Stimulated activated CD8-positive, alpha-beta memory T cell treated with anti-CD3 and anti-CD28 coated beads, Interleukin-4, amount 100 ng/mL, for 1 hour (primary cell): ENCODE measurements at places on chromosomes 1 and 21.

- no peak for DNase-seq
Observed at GRCh38 chr21:42580793-42581321, 67.2 kb downstream of the SLC37A1 start.

DNA sequence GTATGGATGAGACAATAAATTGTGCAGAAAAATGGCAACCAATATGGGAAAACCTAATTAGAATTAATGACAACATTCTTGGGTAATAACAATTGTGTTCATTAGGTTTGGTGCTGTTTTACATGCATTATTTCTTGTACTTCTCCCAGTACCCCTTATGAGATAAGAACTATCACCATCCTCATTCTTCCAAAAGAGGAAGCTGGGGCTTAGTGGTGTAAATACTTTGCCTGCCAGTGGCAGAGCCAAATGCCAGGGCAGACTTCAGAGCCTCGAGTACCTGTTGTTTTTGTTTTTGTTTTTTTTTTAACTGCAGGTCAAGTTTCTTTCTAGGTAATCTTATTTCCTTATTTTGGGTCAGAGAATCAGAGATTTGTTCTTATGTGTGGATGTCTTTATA, 206.4 kb downstream of the RHOU start:
- DNase-seq: no peak

DNA sequence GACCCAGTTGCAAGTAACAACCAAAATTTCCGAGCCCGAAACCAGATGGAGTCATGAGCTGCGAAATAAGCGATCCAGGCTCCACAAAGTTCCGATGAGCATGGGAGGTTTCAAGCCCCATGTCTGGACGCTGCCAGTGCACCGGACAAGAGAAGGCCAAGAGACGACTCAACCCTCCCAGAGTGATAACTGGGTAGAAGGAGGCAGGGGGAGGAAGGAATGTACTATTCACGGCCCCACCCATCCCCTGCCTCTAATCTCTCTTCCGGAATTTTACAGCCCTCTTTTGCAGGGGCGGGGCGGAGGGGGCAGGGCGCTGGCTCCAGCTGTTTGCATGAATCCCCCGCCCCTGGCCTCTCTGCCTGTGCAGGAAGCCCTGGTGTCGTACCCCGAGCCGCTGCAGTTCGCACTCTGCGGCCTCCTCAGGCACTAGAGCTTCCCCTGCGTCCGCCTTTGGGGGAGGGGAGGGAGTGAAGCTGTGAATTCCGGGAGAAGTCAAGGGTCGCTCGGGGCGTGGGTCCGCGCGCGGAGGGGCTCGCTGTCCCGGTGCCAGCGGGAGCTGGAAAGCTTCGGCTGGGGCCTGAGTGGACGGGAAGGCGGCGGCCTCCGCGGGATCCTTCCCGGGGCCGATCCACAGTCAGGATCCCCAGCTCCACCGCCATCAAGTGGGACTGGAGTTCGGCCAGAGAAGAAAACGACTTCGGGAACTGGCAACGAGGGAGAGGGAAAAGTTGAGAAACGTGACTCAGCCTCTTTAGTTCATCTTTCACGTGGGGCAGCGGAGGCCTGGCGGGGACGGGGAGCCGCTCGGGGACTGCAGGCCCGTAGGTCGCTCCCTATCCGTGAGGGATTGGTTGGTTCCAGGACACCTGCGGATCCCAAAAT, 6.3 kb upstream of the PTP4A2 start:
- peak; percentile 41 for DNase-seq

DNA sequence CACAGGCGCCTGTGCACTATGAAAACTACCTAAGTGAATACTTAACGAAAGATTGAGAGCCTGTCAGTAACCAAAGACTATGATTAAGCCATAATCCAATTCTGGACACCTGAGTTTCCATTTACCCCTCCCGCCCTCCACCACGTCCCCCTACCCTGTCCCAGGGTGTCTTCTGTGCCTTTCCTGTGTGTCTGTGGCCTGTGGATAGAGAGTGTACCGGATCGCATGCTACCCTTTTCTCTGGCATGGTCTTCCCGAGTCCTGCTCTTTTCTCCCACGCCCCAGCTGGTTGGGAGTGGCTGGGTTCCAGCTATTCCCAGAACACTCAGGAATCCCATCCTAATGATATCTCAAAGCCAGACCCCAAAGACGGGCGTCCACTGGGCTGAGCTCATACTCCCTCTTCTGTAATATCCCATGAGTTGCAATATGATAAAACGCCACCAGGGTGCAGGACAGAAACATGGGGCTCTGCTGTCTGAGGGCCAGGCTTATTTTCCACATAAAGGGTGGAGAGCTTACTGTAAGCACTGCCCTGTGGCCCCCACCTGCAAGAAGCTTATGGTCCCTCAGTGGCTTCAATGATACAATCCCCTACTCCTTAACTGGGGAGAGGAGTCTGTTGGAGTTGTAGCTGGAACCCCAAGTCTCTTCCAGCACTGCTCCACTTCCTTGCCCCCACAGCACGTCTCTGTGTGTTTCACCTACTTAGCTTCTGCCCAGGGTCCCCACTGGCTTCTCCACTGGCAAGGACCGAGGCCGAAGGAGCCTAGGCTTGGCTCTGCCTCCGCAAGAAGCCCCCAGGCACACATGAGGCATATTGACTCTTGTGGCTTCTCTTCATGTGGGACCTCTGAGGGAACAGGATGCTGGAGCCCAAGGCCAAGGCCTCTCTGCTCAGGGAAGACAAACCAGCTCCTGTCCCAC, 17.6 kb upstream of the ALX3 start:
- no peak for DNase-seq

DNA sequence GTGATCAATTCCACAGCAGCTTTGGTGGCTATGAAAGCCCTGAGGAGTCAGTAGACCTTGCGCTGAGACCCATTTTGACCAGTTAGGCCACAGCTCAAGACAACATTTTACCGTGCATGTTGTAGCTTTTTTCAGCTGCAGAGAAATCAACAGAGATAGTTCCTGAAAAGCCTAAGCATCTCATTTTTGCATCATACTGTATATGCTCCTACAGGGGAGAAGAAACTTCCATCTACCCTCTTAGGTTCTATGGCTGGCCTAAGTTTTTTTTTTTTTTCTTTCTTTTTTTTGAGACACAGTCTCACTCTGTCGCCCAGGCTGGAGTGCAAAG, 24.8 kb upstream of the EYA3 start:
- no peak for DNase-seq

DNA sequence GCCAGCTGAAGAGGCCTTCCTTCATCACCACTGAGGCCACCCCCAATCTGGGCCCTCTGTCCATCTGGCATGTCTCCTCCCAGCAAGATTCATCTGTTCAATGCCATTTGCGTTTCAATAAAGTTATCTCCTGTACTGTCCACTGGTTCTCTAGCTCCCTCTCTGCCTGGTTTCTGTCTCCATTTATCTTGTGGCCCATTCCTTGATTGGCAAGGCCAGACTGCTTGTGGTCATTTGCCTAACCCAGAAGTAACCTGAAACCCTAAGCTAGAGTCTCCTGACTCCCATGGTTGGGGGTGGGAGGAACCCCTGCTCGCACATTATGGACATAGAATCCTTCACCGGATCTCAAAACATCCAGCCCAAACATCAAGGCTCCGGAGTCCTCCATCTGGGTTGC, 2.1 kb upstream of the IPO9 start:
- DNase-seq: no peak

DNA sequence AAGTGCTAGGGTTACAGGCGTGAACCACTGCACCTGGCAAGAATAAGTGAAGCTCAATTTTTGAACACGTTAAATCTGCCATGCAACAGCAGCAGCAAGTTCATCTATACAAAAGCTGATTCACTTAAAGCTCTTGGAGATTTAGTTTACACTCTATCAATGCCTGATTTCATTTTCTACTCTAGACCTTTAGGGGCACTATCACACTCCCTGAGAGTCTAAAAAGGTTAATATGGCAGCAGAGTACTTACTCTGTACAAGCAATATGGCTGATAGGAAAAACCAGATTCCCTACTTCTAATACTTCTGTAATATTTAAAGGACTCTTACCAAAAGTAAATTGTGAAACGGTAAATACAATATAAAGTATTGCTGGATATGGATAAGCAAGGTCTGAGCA, 4.8 kb downstream of the RBM34 start:
- DNase-seq: no peak

DNA sequence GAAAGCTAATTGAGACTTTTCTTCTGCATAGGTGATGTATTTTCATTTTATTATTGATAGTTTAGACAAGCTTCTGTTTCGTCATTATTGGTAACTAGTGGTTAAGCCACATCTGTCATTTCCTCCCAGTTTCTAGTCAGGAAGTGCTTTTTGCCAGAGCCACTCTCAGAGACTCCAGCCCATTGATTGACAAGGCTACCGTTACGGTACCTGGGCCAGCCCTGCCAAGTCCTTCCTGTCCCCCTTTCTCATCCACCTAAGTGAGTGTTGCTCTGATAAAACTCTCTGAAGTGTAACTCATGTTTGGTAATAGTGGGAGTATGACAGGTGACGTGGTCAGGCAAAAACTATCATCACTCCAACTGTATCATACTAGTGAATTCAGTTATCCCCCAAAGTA, 29.6 kb upstream of the AGL start:
- no peak for DNase-seq

GRCh38 chr21:46607636-46608035, 2.8 kb upstream of the S100B start:
- DNase-seq: no peak

GRCh38 chr1:220922951-220923350, 43.7 kb downstream of the HLX start:
- no peak for DNase-seq

DNA sequence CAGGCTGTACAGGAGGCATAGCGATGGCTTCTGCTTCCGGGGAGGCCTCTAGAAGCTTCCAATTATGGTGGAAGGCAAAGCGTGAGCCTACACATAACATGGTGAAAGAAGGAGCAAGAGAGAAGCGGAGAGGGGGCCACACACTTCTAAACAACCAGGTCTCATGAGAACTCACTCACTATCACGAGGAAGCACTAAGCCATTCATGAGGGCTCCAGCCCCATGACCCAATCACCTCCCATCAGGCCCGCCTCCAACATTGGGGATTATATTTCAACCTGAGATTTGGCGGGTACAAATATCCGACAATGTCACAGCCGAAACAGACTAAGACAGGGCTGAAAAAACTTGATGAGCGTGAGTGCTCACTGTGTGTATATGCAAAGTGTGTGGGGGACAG, 89.3 kb upstream of the CNIH3 start:
- no peak for DNase-seq

- DNase-seq: no peak
Observed at GRCh38 chr1:12593621-12594066, 24.4 kb downstream of the DHRS3 start.

- no peak for DNase-seq
Observed at GRCh38 chr1:203477748-203478147, 2.1 kb downstream of the PRELP start.

- no peak for DNase-seq
Observed at GRCh38 chr1:19563324-19564097, 78.2 kb upstream of the CAPZB start.

GRCh38 chr1:117819301-117819700, 110.1 kb downstream of the GDAP2 start:
- DNase-seq: no peak

- no peak for DNase-seq
Observed at GRCh38 chr1:117501281-117501680, 104.6 kb upstream of the TENT5C start.

DNA sequence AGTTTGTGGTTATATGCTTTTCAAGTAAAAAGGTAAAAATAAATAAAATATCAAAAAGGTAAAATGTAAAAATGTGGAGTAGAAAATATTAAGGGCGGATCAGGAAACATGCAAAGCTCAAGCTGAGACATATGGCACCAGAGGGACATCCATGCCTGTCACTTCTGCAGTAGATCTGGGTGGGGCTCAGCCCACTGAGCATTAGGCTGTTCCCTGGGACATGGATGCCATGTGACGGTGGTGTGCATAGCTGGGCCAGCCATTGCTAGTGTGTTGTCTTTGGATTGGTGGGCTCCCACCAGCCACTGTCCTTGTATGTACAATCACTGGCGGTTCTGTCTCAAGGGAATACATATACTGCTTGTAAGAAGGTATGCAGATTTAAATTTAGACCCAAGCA, 3.0 kb downstream of the TTC13 start:
- DNase-seq: no peak

GRCh38 chr1:168112673-168113305, 23.9 kb downstream of the GPR161 start:
- no peak for DNase-seq

DNA sequence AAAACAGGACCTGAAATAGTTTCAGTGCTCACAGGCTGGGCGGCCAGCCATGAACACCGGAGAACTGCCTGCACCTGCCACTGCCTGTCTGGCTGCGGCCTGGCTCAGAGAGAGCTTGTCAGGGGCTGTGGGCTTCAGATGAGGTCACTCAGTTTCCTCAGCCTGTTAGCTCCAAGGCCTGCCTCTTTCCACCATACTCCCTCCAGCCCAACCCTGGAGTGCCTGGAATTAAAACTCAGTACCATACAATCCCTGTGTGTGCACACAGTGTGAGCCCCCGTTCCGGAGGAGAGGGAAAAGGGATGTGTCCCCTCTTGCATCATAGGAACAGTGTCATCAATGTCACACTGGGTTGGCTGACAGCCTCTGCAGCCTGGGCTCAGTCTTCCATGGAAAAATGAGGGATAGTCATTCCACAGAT, 16.2 kb downstream of the CACNA1S start:
- DNase-seq: no peak

DNA sequence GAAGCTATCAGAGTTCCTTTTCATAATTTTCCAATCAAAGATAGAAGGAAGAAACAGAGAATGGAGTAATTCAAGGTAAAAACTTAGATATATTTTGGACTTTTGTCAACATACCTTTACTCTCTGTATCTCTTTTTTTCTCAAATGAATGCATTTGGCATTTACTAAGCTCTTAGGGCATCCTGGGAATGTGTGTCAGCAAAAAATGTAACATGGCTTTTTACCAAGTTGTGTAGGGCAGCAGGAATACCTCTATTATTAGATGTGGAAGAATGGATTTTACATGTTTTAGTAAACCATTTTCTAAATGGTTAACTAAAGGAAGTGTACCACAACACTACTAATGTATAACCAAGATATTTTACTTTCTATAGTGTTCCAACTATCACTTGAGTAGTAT, 4.2 kb upstream of the COL11A1 start:
- no peak for DNase-seq

GRCh38 chr1:234217316-234217840, 155.9 kb upstream of the COA6 start:
- DNase-seq: no peak

DNA sequence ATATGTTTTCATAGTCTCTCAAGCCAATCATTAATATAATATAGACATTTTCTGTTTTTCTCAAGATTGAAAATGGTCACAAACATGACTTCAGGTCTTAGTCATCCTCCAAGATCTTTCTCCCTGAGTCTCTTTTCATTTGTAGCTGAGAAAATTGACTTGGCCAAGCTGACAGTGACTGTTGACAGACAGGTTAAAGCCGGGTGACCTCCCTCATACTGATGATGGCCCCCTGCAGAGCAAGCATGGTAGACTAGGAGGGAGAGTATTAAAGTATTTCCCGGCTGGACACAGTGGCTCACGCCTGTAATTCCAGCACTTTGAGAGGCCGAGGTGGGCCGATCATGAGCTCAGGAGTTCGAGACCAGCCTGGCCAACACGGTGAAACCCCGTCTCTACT, 6.8 kb upstream of the KIAA1614 start:
- no peak for DNase-seq

GRCh38 chr1:175364424-175365076, 172.0 kb upstream of the KIAA0040 start:
- DNase-seq: no peak
